ENCODE measurements at places on chromosomes 4 and X.

- DNase-seq = no peak
Observed at GRCh38 chr4:188867796-188868195, 728.6 kb downstream of the TRIML1 start.

GRCh38 chrX:124289443-124289842 lies 43.0 kb upstream of the TEX13D start:
- DNase-seq = no peak

DNA sequence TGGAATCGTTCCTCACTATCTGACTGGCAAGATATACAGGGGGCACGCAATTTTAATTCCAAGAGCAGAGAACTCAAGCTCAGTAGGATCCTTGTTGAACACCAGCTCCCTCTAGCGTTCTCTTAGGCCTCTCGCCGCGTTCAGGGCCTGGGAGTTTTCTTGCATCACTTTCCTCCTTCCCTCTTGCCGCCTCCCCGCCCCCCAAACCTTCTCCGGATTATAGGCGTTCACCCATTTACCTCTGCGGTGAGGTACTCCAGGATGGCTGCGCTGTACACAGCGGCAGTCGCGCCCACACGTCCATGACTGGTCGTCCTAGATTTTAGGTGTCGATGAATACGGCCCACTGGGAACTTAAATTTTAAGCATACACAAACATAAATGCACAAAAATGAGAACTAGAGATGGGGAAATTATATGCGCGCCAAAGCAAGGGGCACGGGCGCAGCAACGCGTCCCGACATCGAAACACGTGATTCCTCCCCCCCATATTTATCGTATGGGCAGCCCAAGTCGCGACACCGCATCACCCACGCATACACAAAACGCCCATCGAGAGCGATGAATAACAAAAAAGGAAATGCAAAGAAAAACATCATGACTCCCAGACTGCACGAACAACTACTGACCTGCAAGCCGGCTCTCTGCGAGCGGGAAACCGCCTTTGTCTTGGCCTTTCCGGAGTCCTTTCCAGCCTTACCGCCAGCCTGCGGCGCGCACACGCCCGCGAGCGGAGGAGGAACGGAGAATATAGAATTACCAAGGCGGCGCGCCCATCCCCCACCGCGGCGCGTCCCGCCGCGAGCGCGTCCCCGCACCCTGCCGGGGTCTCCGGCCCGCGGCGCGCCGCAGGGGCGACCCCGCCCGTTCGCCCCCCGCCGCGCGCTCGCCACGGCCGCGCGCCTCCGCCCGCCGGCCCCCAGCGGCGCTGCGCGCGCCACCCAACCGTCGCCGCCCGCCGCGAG lies 759 bp downstream of the H2AZ1 start:
- peak; percentile 92 for DNase-seq

- DNase-seq = no peak
Observed at GRCh38 chr4:23577398-23577797, 312.4 kb downstream of the PPARGC1A start.

DNA sequence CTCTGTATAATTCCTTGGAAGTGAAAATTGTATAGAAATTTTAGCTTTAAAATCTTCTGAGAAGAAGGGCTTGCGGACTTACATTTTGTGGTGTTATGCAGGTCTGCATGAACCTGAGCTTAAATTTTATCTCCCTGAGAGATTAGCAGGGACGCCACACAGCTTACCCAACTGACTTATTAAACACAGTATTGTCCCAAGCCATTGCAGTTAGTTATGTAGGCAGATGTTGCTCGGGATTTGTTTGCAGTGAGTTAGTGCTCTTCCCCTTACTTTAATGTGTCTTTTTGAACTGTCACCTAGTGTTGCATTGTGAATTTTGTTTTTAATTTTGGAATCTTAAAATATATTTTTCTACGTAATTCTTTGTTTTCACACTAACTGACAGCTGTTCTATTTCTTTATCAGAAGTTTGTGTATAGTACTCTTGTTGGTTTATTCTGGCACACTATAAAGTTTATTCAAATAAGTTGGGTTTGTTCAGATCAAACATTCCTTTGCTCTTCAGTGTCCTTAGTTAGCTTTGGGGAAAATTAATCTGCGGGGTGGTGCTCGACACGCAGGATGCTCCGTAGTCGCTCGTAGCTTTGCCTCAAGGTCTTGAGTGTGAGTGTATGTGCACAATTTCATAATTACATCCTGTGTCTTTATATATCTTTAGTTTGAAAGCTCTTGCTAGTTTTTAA lies 145.4 kb downstream of the STIM2 start:
- no peak for DNase-seq

DNA sequence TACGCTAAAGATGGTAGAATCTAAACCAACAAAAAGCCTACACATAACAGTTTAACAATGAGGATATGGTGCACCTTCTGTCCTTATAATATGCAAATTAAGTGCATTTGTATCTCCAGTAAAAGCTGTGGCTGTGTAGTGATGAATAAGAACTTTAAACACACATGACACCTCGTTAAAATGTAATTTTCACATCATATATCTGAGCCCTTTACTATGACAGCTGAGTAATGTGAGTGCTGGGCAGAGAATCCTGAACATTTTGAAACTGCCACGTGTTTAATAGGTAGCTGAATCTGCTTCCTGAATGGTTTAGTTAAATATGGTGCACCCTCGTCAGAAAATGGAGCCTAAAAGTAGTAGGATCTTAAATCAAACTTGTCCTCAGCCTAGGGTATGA lies 540.8 kb downstream of the ADGRL3 start:
- DNase-seq = no peak

DNA sequence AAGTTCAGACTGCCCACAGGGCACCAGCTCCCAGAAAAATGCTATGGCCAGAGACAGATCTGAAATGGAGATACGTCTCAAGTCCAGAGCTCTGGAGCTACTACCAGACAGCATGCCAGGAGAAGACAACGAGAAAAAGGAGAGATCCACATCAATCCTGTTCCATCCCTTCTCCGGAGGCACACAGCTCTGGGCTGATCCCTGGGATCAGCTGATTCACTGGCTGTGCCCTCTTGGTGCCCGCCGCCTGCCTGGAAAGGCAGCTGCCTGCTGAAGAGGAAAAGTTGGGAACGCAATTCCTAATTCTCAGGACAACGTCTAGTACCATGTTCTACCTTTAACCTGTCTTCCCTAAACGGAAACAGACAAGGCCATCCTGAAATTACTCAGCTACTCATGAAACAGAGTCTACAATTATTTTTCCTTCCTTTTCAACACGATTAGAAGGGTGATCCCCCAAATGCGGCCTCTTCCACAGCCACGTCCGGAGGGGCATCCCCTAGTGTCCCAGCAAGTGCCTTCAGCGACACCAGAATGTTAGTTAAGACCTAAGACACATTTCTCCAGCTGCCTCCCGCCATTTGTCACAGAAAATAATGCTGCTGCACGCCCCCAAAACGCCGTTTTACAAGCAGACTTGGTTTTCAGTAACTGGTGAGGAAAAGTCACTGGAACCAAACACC lies 2.4 kb downstream of the ZFYVE28 start:
- no peak for DNase-seq

DNA sequence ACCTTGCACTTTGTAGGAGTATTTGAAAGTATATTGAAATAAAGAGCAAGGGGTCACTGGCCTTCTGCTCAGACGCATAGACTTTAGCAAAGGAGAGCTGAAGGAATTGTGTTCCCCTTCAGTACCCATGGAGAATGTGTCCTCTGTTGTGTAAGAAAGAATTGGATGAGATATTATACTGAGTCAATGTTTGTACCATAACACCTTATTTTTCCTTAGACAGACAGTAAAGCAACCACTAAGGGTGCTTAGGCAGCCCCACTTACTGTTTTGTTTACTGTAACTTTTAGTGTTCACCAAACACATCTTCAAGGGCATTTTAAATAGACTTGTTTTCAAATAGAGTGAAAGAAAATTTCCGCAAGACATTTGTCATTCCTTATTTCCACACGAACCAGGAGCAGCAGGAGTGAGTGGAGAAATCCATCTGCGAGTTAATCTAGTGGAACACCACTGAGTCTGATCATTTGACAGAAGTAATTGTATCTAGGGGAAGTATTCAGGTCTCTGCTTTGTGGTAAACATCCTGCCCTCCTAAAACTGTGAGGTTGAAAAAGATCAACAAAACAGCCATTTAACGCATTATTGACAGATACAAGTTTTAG lies 89.5 kb downstream of the SLIT2 start:
- DNase-seq = no peak

GRCh38 chr4:108940149-108940548 lies 177.3 kb upstream of the ETNPPL start:
- no peak for DNase-seq

- no peak for DNase-seq
Observed at GRCh38 chr4:138062929-138063328, 179.2 kb downstream of the SLC7A11 start.

DNA sequence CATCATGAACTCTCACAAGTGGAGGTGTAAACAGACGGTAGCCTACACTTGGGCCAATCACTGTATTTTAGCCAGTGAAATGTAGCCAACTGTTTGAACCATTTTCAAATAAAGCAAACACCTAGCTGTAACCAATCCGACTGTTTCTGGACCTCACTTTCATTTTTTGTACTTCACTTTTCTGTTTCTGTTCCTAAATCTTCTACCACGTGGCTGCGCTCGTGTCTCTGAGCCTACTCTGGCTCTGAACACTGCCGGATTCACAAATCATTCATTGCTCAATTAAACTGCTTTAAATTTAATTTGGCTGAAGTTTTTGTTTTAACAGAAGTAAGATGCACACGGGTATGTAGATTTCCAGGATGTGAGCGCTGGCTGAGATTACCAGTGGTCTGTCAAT lies 319.1 kb downstream of the RAPGEF2 start:
- DNase-seq = no peak

DNA sequence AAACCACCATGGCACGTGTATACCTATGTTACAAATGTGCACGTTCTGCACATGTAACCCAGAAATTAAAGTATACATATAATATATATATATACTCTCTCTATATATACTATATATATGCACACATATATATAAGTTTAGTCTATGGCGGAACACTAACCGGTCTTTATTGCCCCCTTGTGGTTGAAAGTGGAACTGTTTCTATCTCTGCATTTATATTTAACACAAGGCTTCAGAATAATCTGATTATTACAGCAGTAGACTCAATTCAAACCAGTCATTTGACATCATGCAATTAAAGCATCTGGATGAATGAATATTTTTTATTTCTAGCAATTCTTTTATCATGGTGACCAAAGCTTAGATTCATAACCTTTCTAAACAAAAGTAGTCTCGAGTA lies 14.6 kb downstream of the RAB9B start:
- DNase-seq = peak; percentile 25

DNA sequence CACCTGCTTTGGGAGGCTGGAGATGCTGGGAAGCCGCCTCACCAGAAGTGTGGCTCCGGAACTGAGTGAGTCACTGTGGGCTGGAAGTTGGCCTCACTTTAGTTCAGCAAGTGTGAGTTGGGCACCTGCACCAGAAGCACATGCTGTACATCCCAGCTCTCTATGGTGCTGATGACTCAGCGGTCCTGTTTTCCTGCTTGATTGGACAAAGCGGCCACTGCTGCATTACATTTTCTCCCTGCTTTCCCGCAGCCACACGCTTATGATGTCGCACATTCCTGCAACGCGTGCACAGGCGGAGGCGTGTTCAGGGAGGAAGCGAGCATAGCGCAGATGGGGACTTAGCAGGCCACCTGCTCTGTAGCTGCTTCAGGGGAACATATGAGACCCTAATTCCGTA lies 26.7 kb upstream of the CLDN34 start:
- no peak for DNase-seq

GRCh38 chr4:31995943-31996901 lies 1276.1 kb downstream of the PCDH7 start:
- no peak for DNase-seq

- peak; percentile 24 for DNase-seq
Observed at GRCh38 chr4:54940996-54941865, 184.2 kb downstream of the KDR start.

DNA sequence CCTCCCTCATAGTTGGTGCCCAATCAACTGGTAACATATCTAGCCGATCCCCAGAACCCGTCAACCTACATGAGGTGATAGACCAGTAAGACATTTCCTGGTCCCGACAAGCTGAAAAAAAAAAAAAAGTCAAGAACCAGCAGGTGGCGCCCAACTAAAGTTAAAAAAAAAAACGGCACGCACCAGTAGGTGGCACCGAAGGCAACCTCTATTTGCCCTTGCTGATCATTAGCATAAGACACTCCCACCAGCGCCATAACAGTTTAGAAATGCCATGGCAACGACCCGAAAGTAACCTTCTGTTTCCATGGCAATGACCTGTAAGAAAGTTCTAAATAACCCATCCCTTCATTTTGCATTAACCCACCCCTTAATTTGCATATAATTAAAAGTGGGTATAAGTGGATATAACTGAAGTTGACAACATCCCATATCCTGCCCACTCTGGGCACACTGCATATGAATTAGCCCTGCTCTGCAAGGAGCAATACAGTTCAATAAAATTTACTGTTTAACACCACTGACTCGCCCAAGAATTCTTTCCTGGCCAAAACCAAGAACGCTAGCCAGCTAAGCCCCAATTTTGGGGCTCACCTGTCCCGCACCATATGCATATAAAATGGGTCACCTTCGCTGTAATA lies 83.9 kb upstream of the SPANXB1 start:
- peak; percentile 18 for DNase-seq

DNA sequence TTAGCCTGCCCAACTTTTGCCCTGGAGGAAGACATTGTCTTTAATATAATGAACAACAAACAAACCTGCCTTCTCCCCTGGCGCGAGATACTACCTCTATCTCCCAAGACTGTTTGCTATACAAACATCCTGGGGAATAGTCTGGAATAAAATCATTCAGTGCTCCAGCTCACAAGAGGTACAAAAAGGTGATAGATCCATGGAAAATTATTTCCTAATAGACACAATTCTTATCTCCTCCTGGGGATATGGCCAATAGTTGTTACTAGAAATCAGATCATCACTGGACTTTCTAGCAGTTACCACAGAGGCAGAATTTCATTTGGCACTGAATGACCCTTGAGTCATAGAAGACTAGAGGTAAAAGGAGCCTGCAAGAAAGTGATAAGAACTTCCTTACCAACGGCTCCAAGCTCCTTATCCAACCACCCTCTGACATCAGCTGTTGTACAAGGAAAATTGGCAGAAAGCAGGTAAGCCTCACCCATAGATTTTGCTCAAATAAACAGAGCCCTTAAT lies 38.1 kb downstream of the MID1 start:
- DNase-seq = no peak

DNA sequence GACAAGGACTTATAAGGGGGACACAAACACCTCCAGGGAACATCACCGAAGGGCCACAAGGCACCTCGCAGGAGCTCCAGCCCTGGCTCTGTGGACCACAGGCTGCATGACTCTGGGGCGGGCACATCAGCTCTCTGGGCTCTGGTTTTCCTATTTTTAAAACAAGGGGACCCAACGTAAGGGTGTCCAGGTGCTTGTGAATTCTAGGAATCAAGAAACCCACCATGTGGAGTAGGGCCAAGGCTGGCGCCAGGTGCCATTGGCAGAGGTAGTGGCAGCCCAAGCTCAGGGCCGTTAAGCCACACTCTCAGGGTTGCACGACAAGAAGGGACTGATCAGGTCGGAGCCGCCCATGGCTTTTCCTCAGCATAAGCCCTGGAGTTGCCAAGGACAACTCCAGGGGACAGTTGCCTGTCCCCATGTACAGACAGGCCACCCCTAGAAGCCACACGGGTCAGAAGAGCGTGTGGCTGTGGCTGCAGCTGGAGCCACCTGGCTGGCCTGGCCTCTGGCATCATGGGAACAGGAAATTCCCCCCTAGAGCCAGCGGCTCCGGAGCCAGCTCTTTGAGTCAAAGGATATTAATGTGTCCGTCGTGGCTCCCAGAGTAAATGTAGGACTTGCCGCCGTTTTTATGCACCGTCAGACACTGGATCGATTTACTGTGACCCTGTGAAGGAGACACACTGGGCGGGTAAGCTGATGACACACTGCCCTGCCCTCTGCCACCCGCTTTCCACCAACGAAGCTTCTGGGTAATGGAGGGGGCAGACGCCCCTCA lies 32.5 kb downstream of the WDR1 start:
- no peak for DNase-seq

Data from activated CD4-positive, alpha-beta T cell treated with anti-CD3 and anti-CD28 coated beads, Interleukin-2, amount 50 U/mL, for 24 hours (primary cell).